Stomach (tissue), 19 donors: ENCODE measurements at places on chromosomes 13 and 19. TPM values are rescaled to one million over a fixed set of nuclear protein-coding genes. Genes with fewer than 3 reads are reported as not detected.

Gene CEACAM21
- 2.0 TPM for total RNA-seq

Gene FFAR1
- total RNA-seq: not detected

DNA sequence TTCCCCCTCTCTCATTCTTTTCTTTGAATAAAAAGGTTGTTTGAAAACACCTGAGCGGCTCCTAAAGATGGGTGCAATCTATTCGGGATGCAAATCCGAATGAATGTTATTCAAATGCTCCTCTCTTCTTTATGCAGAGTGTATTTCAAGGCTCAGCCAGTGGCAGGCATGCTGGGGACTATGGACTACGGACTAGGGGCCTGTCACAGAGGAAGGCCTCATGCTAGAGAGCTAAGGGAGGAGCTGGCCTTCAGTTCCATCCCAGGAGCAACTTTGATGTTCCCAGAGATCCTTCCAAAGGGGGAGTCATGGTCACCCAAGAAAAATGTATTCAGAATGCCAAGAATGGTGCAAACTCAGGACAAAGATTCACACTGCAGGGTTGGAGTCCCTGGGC is 9.3 kb downstream of the ALOX5AP start:
- H3K4me1 ChIP-seq: peaks cover 22% of the 10 kb centered on the region
- no peaks in the 10 kb centered on the region for H3K27me3 ChIP-seq
- H3K27ac ChIP-seq: peak overlapping the region; percentile 74
- no peaks in the 10 kb centered on the region for H3K36me3 ChIP-seq
- DNase-seq: no peak

GRCh38 chr13:41577436-41577835 is 120.1 kb downstream of the RGCC start:
- H3K27ac ChIP-seq: peak overlapping the region; percentile 18
- DNase-seq: peak; percentile 40
- H3K4me3 ChIP-seq: no peak overlapping the region
- H3K4me1 ChIP-seq: no peaks in the 10 kb centered on the region
- H3K36me3 ChIP-seq: peaks cover 7% of the 10 kb centered on the region

GRCh38 chr13:88592105-88592504 is 920.9 kb downstream of the SLITRK5 start:
- H3K4me3 ChIP-seq: no peak overlapping the region
- no peak for DNase-seq
- H3K27ac ChIP-seq: no peak overlapping the region
- no peaks in the 10 kb centered on the region for H3K27me3 ChIP-seq

DNA sequence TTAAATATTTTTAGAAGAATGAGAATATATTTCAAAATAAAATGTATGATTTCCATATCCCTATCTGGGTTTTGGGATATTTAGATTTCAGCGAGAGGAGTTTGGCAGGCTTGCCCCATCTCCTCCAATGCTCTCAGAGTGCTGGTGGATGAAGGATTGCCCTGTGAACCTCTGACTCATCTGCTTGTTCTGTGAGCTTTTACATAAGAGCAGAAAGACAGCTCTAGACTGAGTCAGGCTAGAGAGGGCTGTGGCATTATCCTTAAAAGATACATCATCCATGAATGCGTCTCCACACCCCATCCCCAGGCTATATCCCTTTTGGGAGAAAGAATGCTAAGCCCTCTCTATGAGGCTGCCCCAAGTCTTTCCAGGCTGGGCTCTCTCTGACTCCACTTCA is 190.6 kb downstream of the TUBA3C start:
- H3K27ac ChIP-seq: no peak overlapping the region
- peaks cover 11% of the 10 kb centered on the region for H3K4me1 ChIP-seq
- H3K4me3 ChIP-seq: no peak overlapping the region
- no peak for DNase-seq
- H3K27me3 ChIP-seq: no peaks in the 10 kb centered on the region

GRCh38 chr13:46487748-46488147 is 65.2 kb upstream of the LRCH1 start:
- peaks cover 12% of the 10 kb centered on the region for H3K4me1 ChIP-seq
- no peak overlapping the region for H3K27ac ChIP-seq
- DNase-seq: no peak
